GM13977 (cell line): ENCODE measurements at places on chromosomes 3 and 15.

- DNase-seq = no peak
Measured at GRCh38 chr3:109825971-109826810, 488.8 kb upstream of the DPPA4 start.

DNA sequence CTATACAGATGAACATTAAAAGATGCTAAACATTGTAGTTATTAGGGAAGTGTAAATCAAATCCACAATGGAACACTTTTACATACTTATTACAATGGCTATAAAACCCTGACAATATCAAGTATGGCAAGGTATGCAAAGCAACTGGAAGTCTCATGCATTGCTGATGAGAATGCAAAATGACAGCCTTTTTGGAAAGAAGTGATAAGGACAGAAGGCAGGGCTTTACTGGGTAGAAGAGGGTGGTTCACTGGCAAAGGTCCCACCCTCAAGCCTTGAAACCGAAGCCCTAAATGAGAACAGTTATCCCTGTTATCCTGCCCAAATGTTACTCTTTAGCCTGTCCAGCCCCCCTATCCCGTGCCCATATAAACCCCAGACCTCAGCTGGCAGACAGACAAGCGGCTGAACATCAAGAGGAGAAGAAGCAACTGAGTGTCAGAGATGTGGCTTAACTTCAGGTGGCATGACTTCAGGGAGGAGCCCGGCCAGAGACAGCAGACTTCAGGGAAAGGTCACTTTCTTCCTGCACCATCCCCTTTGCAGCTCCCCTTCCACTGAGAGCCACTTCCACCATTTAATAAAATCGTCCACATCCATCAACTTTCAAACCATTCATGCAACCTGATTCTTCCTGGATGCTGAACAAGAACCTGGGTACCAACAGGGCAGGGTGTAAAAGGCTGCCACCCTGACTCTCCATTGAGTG is 732 bp upstream of the GCSAM start:
- no peak for DNase-seq

DNA sequence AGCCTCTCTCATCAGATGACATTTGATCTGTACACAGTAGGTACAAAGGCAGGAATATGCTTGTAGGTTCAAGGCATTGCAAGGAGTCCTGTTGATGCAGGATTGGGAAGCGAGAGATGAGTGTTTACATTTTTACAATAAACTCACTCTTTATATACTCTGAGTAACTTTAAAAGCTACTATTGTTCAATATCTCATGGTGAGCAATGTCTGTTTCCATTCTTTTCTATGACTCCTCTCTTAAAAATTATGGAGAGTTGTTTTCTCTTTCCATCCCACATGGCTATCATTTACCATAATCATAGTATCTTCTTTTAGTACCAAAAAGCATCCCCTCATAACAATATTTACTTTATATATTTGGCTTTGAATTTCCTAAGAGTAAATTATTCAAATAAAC is 314.0 kb upstream of the CDIN1 start:
- DNase-seq = no peak

DNA sequence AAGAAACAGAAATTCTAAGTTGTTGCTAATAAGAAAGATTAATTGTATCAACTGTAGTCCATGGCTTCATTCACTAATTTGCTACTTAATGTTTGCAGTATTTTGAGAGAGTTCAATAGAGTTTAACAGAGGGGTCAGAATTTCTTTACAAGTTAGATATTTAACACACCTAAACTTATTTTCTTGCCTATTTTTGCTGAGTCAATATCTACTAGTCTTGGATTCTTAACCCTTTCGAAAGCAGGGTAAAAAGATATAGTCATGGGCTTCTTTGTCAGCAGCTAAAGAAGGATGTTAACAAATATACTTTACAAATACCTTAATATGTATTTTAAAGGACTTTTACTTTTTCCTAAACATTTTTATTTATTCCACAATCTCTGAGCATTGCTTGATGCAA is 155.6 kb downstream of the MDFIC2 start:
- no peak for DNase-seq

DNA sequence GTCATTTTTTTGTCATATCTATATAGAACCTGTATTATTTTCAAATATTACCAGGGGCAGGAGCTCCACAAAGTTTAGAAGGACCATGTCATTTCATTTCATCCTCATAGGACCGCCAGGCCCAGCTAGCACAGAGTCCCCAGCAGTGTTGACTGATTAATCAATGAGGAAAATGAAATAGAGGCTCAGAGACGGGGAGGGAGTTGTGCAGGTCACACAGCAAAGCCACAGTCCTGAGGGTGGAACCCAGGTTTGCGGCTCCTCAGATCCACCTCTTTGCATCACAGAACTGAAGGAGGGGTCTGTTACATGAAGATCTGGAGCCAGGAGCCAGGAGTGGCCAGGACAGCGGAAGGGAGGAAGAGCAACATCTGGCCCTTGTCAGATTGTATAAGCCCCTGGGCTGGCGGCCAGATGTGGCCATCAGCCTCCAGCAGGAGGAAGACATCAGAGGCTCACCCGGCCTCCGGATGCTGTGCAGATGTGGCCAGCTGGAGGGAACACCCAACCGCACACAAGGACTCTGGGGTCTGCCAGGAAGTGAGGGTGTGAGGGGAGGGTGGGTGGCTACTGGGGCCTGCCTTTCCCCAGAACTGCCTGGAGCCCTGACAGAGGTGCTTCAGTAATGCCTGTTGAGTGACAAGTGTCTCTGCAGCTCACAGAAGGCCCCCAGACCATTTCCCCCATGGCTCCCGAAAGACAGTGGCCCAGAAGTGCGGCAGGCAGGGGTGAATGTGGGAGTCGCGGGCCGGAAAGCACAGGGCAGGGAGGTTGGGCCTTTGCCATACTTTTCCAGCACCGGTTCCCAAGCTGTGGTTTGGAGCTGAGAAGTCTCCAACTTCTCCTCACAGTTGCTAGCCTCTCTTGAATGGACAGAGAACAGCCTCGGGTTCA is 21.3 kb downstream of the EFCC1 start:
- DNase-seq = no peak

GRCh38 chr3:54026543-54026942 is 95.8 kb upstream of the CACNA2D3 start:
- no peak for DNase-seq

DNA sequence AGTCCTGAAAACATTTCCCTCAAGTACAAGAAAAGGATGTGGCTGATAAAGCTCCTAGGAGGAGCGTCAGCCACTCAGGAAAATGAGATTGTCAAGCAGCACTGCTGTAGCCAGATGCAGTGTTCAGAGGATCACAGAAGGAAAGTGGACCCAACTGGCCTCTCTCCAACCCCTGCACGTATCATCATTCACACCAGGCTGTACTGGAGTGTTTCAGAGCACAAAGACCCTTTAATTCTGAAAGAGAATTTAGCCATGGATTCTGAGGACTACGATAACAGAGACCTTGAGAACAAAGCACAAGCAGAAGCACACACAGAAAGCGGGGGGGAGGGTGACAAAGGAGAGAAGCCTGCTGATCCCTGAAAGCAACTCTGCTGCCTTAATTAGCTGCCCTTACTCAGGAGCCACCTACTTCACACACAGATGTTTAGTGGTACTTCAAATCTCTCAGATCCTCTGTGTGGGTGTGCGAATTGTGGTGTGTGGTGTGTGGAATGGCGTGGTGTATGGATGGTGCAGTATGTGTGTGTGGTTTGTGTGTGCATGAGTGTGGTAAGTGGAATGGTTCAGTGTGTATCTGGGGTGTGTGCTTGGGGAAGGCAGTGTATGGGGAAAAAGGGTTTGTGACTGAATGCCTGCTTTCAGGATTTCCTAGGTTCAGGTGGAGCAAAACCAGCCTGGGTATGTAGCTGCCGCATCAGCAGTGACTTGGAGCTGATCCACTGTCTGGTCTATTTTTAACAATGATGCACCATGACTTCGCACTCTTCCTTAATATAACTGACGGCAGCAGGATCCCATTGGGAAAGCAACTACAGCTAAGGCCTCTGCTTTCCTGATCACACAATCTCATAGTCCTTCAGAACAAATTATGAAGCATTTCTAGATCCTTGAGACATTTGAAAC is 192.5 kb downstream of the RSL24D1 start:
- DNase-seq = no peak

GRCh38 chr3:125022206-125022605 is 33.6 kb downstream of the HEG1 start:
- DNase-seq = no peak
